DMS53 (cell line): ENCODE measurements at places on chromosomes 1 and 21.

DNA sequence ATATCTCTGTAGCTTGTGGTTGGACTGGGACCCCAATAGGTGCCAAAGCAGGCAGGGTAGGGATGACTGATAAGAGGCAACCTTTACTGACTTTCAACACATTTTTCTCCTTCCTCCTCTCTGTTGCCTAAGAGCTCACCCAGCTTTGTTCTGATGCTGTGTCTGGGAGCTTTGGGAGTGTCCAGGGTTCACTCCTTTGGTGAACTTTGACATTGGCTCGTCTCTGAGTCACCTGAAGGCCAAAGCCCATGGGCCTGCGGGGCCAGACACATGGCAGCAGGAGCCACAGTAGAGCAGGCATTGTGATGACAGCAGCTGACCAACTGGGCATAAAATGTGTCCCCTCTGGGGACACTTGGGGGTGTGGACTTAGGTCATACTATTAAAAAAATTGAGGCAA, 99.5 kb upstream of the ZNF644 start:
- no peak for DNase-seq

- DNase-seq, result no peak
These were observed 40.9 kb downstream of the SMYD2 start for GRCh38 chr1:214321705-214322453.

- peak; percentile 49 for DNase-seq
These were observed 531 bp downstream of the SNIP1 start for GRCh38 chr1:37553598-37553926.

GRCh38 chr1:13921190-13921589, 221.2 kb downstream of the PRDM2 start:
- no peak for DNase-seq

GRCh38 chr1:100506217-100506616, 31.7 kb upstream of the GPR88 start:
- DNase-seq, result no peak

- no peak for DNase-seq
These were observed 198.1 kb upstream of the TMEM51 start for GRCh38 chr1:14955402-14955801.

GRCh38 chr1:164515711-164516331, 43.2 kb upstream of the PBX1 start:
- DNase-seq, result no peak

GRCh38 chr1:69123486-69123885, 444.2 kb upstream of the LRRC7 start:
- no peak for DNase-seq

- no peak for DNase-seq
These were observed 323.4 kb downstream of the LTN1 start for GRCh38 chr21:28669321-28669720.

GRCh38 chr1:18819986-18820790, 39.3 kb downstream of the TAS1R2 start:
- no peak for DNase-seq
